ENCODE measurements at places on chromosomes 16 and 17.

- peak; percentile 96 for DNase-seq
These were observed 1.3 kb downstream of the TUBB3 start for GRCh38 chr16:89924297-89924924.

DNA sequence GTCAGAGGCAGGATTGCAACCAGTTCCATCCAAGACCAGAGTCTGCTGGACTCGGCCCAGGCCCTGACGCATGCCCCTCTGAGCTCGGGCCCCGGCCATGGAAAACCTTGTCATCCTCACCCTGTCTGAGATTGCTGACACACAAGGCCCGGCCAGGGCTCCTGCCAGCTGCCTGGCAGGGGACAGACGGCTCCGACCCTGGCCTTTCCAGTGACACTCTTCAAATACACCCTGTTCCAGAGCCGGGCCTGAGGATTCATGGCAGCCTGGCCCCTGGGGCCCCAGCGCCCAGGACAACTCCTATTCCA lies 3.2 kb upstream of the PABPN1L start:
- no peak for DNase-seq

- DNase-seq: no peak
These were observed 67.0 kb downstream of the MPRIP start for GRCh38 chr17:17109256-17109655.

- DNase-seq: no peak
These were observed 104.6 kb downstream of the PRKCA start for GRCh38 chr17:66406701-66407644.
